ENCODE measurements at places on chromosomes 1 and 21. TPM values are rescaled to one million over a fixed set of nuclear protein-coding genes. Genes with fewer than 3 reads are reported as not detected.

The ITGB2 gene
- 284 TPM for total RNA-seq

The ZNF593OS gene
- total RNA-seq, result not detected

The HNRNPCL4 gene
- not detected for total RNA-seq

The CFAP107 gene
- not detected for total RNA-seq

The PRKAB2 gene
- 7.4 TPM for total RNA-seq

The CACHD1 gene
- total RNA-seq, result 7.1 TPM

The OR2T27 gene
- total RNA-seq, result not detected

The SHE gene
- not detected for total RNA-seq

The SIM2 gene
- total RNA-seq, result not detected

The ZNF684 gene
- 1.3 TPM for total RNA-seq

The HPCA gene
- total RNA-seq, result not detected

The ZDHHC18 gene
- 48.0 TPM for total RNA-seq

The IL23R gene
- 0.08 TPM for total RNA-seq

The HSPA6 gene
- total RNA-seq, result 1.0 TPM

The PLA2G2F gene
- not detected for total RNA-seq

The GFI1 gene
- total RNA-seq, result 13.0 TPM

The GDAP2 gene
- 18.1 TPM for total RNA-seq

The NLRP3 gene
- 7.8 TPM for total RNA-seq

All from CD4-positive, alpha-beta T cell (primary cell).